SK-MEL-5 (cell line): ENCODE measurements at places on chromosomes 11 and 22.

GRCh38 chr22:50713008-50713385, 25.0 kb upstream of the ACR start:
- no peak for DNase-seq

DNA sequence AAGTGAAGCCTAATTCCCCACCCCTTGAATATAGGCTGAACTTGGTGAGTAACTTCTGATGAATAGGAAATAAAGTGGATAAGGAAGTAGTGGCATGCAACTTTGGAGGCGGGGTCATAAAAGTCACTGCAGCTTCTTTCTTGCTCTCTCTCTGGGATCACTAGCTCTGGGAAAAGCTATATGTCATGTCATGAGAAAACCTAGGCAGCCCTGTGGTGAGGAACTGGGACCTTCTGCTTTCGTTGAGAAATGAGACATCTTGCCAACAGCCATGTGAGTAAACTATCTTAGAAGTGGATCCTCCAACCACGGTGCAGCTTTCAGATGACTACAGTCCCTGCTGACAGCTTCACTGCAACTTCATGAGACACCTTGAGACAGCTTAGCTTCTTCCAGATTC, 15.7 kb downstream of the ZNF214 start:
- peak; percentile 12 for DNase-seq

DNA sequence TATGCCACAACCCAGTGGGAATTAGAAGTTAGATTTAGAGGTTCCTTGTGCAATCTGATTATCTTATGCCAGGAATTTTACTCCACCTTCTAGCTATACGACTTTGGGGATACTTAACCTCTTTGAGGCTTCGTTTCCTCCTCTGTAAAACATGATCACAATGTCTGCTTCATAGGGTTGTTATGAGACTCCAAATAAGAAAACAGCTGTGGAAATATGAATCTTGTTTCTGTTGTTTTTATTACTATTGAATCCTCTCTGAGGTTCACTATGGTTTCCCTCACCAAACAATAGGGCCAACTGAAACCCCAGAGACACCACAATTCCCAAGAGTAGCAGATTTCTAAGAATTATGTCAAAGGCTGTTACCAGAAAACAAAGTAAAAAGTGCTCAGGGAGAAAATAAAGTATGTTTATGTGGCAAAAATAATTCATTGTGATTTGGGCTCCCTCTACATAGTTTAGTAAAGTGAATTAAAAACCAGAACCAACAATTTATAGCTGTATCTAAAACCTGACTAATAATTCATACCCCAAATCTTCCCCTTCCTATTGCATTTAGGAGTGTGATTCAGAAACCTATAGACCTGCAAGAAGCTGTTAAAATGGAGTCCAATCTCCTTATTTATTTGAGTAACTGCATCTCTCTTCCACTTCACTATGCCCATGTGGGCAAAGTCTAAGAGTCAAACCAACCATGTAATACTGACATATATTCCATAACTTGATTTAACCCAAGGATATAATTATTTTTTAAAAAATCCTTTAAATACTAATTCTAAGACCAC, 38.4 kb downstream of the AMBRA1 start:
- peak; percentile 28 for DNase-seq

DNA sequence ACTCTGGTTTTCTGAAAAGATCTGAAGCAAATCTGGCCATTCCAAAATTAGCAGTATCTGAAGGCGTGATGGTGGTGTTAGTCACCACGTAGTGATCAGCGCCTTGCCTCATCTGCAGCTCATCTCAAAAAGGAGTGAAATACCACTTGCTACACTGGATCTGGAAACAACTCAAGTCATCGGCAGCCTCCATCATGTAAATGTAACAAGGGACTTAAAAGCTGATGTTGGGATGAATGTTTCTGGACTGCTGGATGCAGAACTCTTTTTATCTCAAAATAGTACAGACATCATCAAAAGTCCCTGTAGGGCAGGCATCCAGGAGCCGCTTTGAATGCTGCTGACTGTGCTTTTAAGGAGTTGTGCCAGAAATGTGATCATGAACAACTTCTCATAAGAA, 14.1 kb upstream of the APLP2 start:
- DNase-seq = no peak

DNA sequence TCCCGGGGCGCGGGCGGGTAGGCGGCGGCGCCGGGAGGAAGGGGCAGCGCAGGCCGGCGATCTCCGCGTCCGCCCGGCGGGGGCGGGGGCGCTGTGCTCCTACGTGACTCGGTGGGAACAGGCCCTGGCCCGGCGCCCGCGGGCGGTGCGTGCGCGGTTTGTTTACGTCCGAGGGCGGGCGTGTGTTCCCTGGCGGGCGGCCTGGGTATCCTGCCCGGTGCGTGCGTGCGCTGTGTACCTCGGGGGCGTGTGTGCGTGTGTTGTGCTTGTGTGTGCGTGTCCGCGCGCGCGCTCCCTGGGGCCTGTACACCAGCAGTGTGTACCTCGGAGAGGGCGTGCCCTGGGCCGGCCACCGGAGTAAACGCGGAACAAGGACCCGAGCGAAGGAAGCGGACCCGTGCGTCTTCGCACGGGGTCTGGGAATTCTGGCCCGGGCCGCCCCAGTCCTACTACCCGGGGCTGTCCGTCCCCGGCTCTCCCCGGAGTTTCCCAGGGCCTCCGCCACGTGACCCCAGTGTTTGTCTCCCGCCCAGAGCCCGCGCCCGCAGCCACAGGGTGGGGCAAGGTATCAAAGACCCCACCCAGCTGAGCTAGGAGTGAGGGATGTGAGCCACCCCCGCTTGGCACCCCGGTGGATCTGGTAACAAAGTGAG, 769 bp downstream of the MAFF start:
- peak; percentile 78 for DNase-seq

DNA sequence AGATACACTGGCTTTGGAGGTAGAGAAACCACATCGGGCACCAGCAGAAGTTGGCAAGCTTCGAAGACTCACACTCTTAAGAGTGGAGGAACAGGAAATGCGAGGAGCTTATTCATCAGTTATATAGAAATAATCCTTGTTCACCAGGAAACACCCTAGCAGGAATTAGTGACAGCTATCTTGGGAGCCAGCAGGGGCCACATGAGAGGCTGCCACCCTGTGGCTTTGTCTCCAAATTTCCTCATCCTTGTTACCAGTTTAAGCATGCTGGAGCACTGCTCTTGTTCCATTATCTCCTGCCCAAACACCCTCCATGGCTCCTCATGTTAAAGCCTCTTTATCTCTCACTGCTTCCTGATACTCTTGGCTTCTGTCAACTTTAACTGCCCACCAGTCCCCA, 131.0 kb downstream of the PLEKHA7 start:
- peak; percentile 63 for DNase-seq

DNA sequence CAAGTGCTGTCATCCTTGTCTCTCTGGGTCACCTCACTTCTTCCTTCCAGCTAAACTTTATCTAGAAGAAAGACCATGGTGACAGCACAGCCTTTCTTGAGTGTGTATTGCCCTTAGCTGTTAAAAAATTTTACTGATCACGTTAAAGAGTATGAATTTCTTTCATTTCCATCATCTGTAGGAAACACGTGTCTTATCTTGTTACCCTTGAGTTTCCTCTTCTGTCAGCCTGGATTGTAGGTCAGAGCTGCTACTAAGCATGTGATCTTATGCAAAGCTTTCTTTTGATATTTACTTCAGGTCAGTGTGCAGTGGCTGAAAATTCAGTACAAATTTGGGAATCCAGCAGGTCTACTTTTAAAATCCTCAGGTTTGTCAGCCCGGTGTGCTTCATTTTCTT, 512.2 kb upstream of the ARHGAP42 start:
- no peak for DNase-seq

GRCh38 chr11:113736323-113736722, 30.2 kb upstream of the TMPRSS5 start:
- no peak for DNase-seq

GRCh38 chr22:21044931-21045584, 688 bp upstream of the LRRC74B start:
- no peak for DNase-seq

DNA sequence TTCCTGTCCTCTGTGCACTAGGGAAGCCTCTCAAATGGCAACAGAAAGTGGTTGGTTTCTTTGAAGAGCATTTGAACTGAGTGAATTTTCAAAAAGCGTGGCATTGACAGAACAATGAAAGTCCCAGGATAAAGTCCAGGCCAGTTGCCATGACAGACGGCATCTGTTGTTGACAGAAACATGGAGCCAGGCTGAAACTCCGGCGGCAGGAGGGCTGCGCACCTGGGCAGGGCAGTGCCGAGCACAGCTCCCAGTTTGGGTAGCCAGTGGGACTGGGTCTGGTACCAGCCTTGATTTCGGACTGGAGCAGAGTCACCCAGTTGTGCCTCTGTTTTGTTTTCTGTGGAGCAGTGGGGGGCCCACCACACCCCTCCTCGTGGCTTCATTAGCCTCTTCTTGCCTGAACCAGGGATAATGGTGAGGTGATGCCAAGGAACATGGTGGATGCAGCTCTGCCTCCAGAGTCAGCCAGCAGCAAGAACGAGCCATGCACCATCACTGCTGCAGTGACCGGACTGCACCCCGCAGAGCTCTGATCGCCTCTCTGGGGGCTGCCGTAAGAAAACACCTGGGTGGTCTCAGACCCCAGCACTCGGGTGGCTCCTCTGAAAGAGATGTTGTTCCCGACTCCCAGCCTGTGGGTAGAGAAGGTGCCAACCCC, 9.8 kb upstream of the SEPTIN5 start:
- DNase-seq = no peak

- DNase-seq = no peak
Measured at GRCh38 chr11:72613977-72614376, 60.2 kb downstream of the PDE2A start.

GRCh38 chr11:57513452-57513795, 2.1 kb downstream of the SLC43A1 start:
- no peak for DNase-seq

DNA sequence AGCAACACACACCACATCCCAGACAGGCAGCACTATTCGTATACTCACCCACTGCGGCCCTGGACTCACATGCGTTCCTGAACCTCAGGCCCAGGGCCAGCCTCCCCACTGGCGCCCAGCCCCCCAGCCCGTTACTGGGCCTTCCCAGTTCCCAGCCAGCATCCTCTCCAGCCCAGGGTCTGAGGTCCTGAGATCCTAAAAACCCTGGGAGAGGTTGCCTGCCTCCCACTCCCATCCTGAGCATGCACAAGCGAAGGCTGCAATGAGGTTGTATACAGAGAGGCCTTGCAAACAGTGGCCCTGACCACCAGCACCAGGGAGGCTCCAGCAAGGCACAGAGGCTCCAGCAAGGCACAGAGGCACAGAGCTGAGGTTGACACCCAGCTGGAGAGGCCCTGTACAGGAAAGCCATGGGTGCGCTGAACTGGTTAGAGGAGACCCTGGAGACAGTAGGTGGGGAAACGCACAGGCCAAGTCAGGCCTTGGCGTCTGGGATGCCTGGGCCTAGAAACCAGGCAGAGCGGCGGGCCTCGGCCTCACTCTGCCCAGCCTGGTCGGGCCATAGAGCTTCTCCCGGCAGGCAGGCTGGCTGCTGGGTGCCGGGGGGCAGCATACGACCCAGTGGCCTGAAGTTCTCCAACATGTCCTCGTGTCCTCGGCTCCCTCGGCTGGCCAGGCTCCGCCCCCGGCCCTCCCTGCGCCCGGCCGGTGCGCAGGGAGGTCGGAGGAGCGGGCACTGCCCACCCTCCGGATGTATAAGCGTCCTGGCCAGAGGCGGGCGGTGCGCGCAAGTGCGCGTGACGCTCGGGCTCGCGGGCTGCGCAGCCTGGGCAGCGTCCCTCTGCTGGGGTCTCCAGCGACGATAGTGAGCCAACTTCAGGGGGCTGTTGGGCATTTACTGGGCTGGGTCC, 2.3 kb upstream of the TBX1 start:
- DNase-seq = no peak

DNA sequence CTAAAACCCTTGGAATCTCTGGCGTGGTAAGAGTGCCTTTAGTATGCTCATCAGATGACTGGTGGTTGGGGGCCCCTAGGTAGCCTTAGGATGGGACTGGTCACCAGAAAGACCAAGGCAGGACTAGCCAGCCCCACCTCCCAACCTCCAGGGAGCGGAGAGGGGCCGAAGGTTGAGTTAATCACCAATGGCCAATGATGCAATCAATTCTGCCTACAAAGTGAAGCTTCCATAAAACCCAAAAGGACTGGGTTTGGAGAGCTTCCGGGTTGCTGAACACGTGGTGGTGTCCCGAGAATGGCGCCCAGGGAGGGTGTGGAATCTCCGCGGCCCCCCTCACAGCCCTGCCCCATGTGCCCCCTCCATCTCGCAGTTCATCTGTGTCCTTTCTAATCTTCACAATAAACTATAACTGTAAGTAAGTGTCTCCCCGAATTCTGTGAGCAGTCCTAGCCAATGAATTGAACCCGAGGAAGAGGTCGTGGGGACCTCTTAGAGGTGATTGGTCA, 66.4 kb upstream of the SLC22A12 start:
- DNase-seq = no peak

DNA sequence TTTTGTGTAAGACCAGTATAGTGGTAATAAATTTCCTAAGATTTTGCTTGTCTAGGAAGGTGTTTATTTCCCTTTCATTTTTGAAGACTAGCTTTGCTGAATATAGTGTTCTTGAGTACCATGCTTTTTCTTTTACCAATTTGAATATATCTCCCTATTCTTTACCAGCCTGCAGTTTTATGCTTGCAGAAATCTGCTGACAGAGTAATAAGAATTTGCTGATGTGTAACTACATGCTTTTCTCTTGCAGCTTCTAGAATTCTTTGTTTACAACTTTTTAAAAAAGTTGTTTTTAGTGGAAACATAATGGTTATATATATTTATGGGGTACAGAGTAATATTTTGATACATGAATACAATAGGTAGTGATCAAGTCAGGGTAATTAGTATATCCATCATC, 324.8 kb upstream of the FOLH1 start:
- no peak for DNase-seq

DNA sequence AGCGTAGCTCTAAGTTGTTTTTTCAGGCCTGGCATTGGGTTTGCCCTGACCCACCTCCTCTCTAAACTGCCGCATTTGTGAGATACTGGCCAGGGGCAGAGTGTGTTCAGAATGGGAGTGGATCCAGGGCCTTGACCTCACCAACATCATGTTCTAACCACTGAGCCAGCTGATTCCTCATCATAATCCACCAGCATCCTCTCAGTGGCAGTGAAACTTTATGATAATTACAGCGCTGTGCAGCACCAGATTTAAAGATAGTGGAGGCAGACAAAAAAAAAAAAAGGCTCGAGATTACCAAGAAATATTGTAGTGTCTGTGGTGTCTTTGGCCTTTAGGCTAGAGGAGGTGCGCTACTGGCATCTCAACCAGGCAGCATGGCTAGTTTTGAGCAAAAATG, 53.0 kb downstream of the KREMEN1 start:
- DNase-seq = no peak
